T-cell (primary cell): ENCODE measurements at places on chromosomes 1 and 21. TPM values are rescaled to one million over a fixed set of nuclear protein-coding genes. Genes with fewer than 3 reads are reported as not detected.

AVPR1B gene
- 0.33 TPM for total RNA-seq

LCK gene
- total RNA-seq: 428 TPM

TRIM46 gene
- 11.0 TPM for total RNA-seq

ZYG11B gene
- 20.1 TPM for total RNA-seq
